Posterior vena cava (tissue), 2 donors: ENCODE measurements at places on chromosomes 7 and 10.
A peak's percentile ranks its signal among the peaks of the same experiment; 100 is the strongest.

- DNase-seq = no peak
Observed at GRCh38 chr10:100020886-100021253, 11.1 kb upstream of the DNMBP start.

DNA sequence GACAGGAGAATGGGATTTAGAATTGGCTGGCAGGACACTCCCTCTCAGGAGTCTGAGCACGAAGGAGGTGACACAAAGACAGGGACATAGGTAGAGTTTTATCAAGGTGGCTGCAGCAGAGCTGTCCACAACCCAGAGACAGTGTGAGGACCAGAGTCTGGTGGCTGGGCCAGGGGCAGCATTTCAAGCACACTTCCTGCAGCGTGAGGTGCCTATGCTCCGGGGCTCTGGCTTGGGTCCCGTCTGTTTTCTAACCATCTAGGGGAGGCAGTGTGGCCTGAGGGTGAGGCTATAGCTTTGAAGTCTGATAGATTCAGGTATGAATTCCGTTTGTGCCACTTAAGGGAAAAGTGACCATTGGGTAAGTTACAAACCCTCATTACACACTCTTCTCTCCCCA is 222.7 kb upstream of the ZMIZ1 start:
- DNase-seq = no peak

DNA sequence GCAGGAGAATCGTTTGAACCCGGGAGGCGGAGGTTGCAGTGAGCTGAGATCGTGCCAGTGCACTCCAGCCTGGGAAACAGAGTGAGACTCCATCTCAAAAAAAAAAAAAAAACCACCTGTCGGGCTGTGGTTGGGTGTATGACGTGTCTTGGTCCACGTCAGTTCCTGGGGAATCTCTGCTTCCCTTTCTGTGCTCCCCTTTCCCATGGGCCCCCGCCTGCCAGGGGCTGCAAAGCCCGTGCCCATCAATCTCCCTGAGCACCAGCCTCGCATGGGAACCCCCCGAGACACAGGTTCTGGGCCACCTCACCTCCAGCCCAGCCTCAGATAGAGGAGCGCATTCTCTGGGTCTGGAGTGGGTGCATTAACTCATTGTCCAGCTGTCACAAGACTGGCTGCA is 2.3 kb upstream of the SH2B2 start:
- no peak for DNase-seq

GRCh38 chr7:112596260-112596659 is 115.5 kb downstream of the LSMEM1 start:
- DNase-seq = no peak

DNA sequence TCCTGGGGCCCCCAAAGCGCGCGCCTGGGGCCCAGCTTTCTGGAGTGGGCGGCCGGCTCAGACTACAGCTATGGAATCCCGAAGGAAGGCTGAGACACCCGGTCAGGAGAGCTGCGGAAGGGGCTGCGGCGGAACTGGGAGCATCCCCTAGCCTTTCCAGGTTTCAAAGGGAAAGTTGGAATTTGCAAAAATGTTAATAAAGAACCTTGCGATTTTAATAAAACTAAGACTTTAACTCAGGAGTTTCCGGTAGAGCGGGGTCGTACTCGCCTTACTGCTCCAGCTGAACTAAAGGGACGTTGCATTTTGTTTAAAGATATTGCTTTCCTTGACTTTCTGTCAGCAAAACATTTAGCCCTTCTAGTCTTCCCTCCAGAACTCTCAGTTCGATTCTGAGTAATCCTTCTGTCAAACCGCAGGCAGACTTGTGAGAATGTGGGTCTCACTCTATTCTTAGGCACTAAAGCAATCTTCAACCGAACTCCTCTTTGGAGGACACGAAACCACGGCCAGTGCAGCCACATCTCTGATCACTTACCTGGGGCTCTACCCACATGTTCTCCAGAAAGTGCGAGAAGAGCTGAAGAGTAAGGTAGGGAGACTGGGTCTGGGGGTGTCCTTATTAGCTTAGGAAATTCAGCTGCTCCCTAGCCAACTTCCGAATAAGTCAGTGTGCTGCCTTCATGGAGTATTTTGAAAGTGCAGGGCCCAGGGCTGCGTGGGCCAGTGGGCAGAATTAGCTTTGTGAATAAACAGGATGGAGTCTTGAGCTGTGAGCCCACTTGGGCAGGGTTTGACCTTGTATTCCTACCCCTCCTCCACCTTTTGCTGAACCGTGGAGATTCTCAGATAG is 1.9 kb downstream of the CYP26A1 start:
- DNase-seq = no peak

GRCh38 chr7:55534262-55534915 is 37.9 kb downstream of the VOPP1 start:
- peak; percentile 85 for DNase-seq

DNA sequence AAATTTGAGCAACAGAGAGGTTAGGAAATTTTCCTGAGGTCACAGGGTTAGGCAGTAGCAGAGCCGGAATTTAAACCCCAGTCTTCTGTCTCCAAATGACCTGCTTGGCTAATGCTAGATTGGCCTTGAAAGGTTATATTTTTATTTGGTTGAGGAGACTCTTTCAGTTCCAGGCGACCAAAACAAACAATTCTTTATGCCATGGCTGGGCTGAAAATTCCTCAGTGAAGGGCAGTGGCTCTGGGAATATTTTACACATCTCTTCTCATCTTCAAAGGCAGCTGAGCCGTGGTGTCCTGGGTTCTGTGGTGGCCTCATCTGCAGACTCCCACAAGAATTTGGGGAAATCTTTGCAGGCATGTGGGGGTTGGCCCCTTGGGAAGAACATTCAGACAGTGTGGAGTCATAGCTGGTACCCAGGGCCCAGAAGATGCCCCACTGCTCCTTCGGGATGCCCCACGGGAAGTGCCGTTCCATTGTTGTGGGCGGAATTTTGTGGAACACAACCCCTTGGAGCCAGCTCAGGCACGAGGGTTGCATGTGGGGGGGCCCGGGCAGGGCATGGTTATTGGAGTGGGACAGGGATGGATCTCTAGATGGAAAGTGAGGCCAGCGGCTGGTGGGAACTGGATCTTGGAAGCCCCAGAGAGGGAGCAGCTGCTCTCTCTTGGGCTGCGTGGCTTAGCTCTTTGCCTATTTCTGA is 33.2 kb downstream of the RPS24 start:
- no peak for DNase-seq

- peak; percentile 63 for DNase-seq
Observed at GRCh38 chr10:541750-542371, 147.6 kb downstream of the DIP2C start.

DNA sequence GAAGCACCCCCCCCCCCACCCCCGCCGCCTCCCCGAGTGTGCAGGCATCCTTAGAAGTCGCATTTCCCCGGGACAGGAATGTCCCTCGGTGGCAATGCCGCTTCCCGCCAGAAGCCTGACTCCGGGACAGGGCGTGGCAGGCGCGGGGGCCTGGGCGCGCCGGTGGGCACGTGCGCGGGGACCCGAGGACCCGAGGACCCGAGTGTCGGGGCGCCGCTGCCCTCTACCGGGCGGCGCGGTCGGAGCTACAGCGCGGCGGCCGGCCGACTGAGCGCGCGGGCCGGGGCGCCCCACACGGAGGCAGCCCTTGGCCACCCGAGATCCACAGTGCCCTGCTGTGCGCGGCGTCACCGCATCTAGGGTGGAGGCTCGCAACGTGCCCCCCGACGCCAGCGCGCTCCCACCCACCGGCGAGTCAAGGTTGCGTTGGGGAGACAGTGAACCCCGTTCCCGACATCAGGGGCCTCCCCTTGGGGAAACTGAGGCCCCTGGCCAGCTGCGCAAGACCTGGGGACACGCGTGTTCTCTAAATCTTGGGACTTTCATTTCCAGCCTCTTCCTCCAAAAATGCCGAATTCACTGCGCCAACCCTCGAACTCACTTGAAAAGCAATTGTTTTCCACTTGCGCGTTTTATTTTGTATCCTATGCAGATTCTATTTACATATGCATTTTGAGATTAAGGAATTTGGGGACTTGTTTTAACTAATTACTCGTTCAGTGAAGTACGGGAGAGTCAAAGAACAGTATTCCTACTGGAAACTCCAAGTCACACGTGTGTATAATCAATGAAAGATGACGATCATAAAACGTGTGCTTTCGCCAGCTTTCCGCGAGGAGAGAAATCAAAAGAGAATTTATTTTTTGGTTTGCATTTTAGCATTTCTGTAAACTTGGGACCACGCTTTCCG is 3.1 kb upstream of the CUX1 start:
- DNase-seq = peak; percentile 89

DNA sequence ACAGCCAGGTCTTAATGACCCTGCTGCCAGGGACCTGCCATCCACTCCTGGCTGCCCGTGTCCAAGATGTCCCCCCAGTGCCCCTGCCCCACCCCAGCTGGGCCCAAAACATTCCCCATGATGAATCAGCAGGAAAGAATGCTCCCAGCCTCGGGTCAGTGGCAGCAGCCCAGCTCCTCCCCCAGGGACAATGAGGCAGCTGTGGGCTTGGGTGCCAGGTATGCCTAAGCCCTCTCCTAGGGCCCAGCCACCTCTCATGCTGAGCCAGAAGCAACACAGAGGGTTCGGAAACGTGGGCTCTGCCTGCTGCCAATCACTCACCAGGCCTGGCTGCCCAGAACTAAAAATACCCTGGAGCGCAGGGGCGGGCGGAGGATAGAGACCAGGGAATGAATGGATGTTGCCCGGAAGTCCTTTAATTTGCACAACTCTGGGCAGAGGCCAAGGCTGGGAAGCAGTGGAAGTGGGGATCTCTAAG is 1.5 kb upstream of the LOXL4 start:
- peak; percentile 93 for DNase-seq

DNA sequence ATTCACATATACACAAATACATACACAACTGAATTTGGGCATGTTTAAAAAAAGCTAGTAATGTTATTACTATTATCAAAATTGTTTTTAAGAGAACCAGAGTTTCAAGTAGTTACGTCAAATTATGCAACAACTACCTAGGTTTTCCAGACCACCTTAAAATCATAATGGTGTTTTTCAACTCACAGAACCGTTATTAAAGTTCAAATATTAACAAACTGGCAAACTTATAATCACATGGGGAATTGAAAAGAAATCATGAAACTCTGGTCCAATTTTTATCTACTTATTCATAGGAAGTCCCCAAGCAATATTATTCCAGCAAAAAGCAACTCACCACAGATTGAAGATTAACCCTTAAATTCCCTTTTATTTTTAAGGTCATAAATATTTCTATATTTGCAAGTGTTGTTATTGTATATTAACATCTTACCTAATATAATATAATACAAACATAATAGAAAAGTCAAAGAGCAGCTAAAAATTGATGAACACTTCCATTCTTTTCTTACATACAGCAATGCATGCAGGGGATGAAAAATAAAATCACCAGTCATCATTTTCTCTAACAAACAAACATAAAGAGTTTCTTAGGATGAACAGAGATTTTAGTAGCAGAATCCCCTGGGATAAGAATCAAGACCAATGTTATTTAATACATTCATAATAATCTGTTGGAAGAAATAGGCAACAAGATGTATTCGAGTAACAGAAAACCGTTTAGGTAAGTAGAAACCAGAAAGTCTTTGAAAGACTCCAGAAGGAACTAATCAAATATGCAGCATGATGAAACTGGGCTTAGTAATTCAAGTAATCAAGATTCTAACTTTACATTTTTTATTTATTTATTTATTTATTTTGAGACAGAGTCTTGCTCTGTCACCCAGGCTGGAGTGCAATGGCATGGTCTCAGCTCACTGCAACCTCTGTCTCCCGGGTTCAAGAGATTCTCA is 391.1 kb downstream of the PARD3 start:
- DNase-seq = no peak

DNA sequence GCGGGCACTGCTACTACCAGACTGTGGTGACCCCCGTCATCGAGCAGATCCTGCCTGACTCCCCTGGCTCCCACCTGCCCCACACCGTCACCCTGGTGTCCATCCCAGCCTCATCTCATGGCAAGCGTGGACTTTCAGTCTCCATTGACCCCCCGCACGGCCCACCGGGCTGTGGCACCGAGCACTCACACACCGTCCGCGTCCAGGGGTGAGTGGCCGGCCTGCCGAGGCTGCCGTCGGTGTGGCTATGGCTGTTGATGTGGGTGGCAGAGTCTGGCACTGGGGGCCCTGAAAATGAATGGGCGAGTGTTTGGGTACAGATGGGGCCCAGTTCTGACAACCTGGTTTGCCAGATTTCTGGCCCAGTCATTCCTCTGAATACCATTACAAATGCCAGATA is 15.4 kb downstream of the LIMK1 start:
- DNase-seq = no peak

- no peak for DNase-seq
Observed at GRCh38 chr7:28711114-28711513, 247.0 kb downstream of the TRIL start.

DNA sequence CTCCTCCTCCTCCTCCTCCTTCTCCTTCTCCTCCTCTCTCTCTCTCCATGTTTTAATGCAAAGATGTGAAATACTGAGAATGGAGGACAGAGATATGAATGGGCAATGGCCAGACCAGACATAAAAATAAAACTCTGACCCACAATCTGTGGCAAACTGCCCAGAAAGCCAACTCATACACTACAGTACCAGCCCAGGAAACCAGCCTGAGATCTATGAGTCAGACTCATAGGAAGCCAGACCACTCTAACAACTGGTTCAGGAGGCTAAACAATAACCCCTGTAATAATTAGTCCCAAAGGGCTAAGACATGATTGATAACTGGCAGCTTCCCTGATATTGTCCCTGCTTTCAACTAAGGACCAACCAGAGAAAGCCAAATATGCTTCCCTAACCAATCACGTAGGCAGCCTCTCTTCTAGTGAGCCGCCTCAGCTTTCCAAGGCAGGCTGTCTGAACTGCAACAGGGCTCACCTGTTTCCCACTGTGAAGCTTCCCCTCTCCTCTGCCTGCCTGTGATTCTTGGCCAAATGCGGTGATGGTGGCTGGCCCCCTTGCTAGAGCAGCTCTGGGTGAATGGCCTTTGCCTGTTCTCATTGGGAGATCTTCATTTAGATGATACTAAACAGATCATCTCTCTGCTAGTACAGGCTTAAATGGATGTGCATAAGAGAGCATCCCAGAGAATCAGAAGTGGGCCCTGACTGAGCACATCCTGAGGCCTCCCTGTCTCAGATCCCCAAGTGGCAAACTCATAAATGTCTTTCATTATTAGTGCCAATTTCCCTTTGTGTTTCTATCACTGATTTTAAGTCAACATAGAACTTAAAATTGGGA is 817.6 kb downstream of the TNS3 start:
- no peak for DNase-seq

- no peak for DNase-seq
Observed at GRCh38 chr10:26854524-26854923, 6.2 kb downstream of the ABI1 start.

GRCh38 chr10:116713846-116714245 is 28.5 kb downstream of the HSPA12A start:
- no peak for DNase-seq

GRCh38 chr10:42961796-42962109 is 115.1 kb upstream of the RET start:
- peak; percentile 65 for DNase-seq

DNA sequence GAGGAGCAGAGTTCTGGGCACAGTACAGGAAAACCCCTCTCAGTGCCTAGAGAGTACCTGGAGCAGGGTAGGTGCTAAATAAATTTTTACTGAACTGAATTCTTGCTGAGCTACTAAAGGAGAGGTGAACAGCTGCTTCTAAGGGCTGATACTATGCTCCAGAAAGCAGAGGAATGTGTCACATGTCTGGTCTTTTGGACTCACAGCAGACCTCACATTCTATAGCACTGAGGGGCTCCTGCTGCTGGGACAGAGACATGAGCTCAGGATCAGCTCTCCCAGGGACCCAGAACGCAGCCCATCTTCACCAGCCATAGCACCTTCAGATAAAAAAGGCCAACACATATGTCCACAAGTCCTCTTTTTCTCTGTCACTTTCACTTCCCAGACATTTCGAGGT is 133.0 kb upstream of the KLF14 start:
- no peak for DNase-seq
